ENCODE measurements at places on chromosomes 2 and 18.

- DNase-seq, result no peak
These were observed 834.8 kb downstream of the CPS1 start for GRCh38 chr2:211391189-211391567.

DNA sequence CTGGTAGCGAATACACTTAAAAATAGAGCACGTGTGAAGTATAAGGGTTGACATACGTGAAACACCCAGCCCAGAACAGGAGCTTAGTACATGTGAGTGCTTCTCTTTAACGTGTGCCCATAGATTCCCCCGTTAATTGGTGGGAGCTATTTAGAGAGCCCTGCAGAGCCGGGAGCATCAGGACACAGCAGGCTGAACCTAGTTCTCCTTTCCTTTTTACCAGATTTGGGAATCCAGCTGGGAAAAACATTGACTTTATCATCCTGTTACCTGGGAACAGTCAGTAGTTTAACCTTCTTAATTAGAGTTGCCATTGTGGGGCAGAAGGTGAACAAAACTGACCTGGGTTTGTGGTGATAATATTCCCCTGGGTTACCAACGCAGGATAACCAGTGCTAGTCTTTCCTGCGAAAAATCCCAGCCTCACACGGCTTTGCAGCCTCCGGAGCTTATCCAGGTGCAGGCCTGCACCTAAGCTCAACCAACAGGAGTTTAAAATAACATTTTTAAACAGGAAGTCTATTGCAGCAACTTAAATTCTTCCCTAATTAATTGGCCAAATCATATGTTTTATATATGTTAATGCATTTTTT is 78.1 kb upstream of the SPTBN1 start:
- no peak for DNase-seq

DNA sequence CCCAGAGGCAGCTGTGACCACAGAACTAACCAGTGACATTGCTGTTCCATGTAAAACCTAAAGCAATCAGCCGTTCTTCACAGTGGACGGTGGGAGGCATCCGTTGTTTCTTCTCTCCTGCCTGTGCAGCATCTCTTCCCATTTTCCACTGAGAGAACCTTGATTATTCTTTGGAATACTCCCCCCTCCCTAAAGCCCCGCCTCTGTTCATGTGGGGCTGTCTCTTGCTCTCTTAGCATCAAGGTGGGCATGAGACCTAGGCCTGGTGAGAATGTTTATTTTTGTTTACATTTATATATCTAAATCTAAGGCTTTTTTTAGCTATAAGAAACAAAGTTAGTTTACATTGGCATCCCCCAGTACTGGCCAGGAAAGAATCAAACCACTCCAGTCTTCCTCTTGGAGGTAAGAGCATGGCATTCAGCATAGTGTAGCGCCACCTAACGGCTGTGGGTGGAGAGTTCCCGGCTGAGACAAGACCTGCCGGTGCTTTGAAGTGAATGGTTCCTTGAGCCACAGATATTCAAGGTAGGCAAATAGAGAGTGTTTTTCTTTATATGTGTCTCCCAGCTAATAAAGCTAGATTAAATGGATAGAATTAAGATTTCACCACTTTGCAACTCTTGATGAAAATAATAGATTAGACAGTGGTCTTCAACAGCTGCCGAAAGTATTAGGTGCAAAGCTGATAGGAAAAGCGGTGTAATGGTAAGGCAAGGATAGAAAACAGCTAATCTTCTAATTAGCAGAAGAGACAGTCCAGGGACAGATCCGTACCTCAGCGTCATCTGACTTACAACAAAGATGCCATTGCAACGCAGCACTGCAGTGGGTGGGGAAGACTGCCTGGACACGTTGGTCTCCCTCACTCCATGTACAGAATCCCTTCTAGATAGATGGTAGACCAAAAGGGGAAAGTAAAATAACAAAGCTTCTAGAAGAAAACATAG is 219.6 kb upstream of the RAB12 start:
- peak; percentile 92 for DNase-seq

DNA sequence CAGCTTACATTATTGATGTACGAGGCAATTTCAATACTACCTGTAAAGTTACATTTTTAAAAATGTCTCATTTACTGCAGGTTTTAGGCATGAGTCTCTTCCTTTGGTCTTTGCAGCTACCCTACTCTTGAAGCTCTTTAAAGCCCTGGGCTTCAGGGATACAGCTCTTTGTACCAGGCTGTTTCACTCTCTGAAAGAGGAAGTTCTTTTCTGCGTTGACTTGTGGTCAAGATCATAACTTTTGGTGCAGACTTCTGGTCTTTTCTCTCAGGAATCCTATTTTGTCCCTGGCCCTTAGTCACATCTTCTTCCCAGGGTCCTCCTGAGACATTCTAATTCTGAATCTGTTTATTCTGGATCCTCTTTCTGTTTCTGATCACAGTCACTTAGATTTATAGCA is 16.6 kb upstream of the HRH4 start:
- no peak for DNase-seq

Data from choroid plexus epithelial cell (primary cell).